ENCODE measurements at places on chromosomes 11 and 22. TPM values are rescaled to one million over a fixed set of nuclear protein-coding genes. Genes with fewer than 3 reads are reported as not detected.
A peak's percentile ranks its signal among the peaks of the same experiment; 100 is the strongest.

DNA sequence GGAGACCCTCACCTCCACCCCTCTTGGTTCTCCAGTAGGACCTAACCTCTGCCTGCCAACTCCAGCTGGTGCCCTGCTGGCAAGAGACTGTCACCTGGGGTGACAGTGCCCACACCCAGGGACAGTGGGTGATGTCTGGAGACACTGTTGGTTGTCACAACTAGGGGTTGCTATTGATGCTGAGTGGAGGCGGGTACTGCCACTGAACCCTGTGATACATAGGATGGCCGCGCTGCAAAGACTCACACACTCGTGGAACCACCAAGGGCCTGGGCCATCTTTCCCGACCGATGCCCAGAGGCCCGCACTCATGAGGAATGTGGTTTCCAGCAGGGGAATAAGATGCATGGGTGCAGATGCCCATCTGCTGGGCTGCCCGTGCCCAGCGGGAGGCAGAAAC, 143.2 kb downstream of the SHANK2 start:
- H3K27me3 ChIP-seq = peaks cover 8% of the 10 kb centered on the region
- DNase-seq = no peak
- H3K4me1 ChIP-seq = no peaks in the 10 kb centered on the region
- H3K27ac ChIP-seq = no peak overlapping the region
- no peak overlapping the region for H3K4me3 ChIP-seq

DNA sequence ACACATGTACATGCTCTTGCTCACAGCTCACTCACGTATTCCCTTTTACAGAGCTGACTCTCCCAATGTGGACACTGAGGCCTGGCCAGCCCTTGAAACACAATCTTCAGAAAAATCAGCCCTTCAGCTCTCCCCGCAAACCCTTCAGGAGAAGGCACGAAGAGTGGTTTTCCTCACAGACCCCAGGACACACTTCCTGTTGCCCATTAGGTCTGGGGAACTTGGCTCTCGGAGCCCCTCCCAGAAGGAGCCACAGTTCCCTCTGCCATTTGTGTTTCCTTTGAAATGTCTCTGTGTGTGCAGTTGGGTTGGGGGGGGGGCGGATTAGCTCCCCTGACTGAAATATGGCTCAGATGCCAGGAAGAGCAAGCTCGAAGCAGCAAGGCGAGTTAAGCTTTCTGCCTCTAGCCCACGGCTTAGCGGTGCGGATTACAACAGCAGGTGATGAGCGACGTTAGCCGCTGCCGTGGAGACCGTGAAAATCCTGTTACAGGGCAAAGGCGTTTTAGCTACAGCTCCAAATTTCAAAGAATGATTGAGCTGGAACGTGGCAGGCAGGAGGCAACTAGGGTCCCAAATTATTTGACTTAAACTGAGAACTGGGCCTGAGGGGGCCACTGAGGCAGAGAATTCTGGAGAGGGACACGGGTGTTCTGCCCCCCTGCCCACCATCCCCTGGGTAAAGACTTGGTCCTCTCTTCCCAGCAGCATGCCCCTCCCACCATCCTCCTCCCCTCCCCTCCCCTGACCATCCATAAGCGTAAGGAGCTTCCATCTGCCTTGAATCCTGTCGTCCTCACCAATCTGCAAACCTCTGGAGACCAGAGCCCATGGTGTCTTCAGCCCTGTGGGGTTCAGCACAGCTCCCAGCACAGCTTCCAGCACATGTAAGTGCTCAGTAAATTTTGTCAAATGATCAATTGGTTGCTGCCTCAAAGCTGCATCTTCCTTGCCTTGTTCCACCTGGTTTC, 598.6 kb downstream of the BUD13 start:
- H3K4me3 ChIP-seq = no peak overlapping the region
- no peak overlapping the region for H3K27ac ChIP-seq
- no peaks in the 10 kb centered on the region for H3K27me3 ChIP-seq
- no peaks in the 10 kb centered on the region for H3K36me3 ChIP-seq
- H3K4me1 ChIP-seq = no peaks in the 10 kb centered on the region

- H3K4me3 ChIP-seq = no peak overlapping the region
- no peaks in the 10 kb centered on the region for H3K27me3 ChIP-seq
- H3K4me1 ChIP-seq = no peaks in the 10 kb centered on the region
- no peak overlapping the region for H3K27ac ChIP-seq
- H3K36me3 ChIP-seq = no peaks in the 10 kb centered on the region
These were observed 151.7 kb downstream of the CEP164 start for GRCh38 chr11:117479372-117479771.

GRCh38 chr11:112745973-112746372, 215.2 kb upstream of the NCAM1 start:
- DNase-seq = no peak
- no peaks in the 10 kb centered on the region for H3K36me3 ChIP-seq
- no peak overlapping the region for H3K27ac ChIP-seq

GRCh38 chr11:87213444-87213843, 175.7 kb downstream of the TMEM135 start:
- H3K4me3 ChIP-seq = no peak overlapping the region
- no peaks in the 10 kb centered on the region for H3K27me3 ChIP-seq

- peak; percentile 96 for DNase-seq
- H3K4me3 ChIP-seq = peak overlapping the region; percentile 31
These were observed 46.7 kb upstream of the PARVG start for GRCh38 chr22:44133901-44134571.

DNA sequence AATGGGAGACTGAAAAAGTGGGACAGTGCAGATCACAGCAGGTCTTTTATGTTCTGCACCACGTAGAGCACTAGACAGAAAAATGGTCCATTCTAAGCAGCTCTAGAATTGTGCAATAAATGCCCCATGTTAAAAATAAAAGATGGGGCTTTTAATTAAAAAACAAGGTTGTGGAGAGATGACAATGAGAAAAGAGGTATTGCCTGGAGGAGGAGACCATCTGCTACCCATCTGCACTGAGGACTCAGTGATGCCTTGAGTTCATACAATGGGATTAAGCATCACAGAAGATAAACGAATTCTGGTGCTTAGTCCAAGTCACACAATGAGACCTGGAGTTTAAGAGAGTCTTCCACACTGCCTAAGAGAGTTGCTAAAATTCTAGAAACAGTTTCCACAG, 73.6 kb downstream of the PAK1 start:
- H3K36me3 ChIP-seq = no peaks in the 10 kb centered on the region
- H3K4me1 ChIP-seq = no peaks in the 10 kb centered on the region
- H3K4me3 ChIP-seq = no peak overlapping the region
- no peak overlapping the region for H3K27ac ChIP-seq
- H3K27me3 ChIP-seq = no peaks in the 10 kb centered on the region

DNA sequence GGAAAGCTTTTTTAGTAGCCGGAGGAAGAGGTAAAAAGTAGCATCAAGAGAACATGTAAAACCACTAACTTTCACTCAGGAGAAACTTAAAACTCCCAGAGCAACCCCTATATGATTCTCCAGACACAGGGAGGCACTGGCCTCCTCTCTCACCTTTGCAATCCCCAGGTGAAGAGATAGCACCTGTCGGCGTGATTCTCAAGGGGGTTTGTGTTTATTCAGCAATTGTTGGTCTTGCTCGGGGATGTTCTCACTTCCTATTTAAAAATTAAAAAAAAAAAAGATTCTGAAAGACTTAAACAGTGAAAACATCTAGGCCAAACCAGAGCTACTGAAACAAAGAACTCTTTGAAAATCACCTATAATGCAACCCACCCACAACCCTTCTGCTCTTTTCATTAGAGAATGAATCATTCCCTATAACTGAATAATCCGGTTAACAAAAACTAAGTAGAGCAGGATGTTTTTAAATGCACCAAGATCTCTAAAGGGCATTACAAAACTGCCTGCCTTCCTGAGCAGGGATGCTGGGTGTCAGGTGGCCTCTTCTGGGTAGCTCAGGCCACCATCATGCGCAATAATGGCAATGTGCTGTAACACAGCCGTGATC, 24.9 kb downstream of the DHCR7 start:
- H3K4me3 ChIP-seq = no peak overlapping the region
- no peak overlapping the region for H3K27ac ChIP-seq
- H3K36me3 ChIP-seq = no peaks in the 10 kb centered on the region
- no peak for DNase-seq
- no peaks in the 10 kb centered on the region for H3K4me1 ChIP-seq

GRCh38 chr11:120565466-120566155, 54.1 kb downstream of the GRIK4 start:
- peaks cover 15% of the 10 kb centered on the region for H3K27me3 ChIP-seq
- H3K36me3 ChIP-seq = no peaks in the 10 kb centered on the region
- peak overlapping the region; percentile 50 for H3K4me3 ChIP-seq

DNA sequence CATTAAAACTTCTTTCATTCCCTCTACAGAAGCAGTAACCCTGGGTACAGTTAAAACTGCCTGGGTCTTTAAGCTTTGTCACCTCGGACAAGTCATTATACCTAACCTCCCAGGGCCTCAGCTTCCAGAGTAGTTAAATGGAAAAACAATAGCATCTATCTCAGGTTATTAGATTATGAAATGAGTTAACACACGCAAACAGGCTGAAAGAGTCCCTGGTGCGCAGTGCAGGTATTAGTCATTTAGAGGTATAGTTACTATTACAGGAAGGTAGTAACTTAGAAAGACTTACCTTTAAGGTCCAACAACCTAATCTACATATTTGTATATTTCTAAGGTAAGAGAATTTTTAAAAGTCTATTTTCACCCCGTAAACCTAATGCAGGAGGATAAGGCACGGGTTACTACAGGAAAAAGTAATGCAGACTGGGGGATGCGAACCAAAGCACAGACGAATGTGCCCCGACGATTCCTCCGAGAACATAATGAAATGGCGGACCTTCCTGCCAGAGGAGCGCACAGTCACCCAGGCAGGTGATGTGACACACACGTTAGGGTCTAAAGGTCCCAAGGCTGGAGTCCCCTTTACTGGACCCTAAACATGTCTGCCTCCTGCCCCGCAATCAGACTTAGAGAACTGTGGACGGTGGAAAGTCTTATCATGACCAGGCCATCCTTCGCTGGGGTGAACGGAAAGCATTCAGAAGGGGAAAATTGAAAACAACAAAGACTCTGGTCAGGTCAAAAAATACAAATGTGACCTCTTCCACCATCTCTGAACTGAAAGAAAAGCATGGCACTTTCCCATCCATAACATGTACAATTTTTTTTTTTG, 1.3 kb downstream of the NAP1L4 start:
- peak overlapping the region; percentile 59 for H3K27ac ChIP-seq
- H3K4me1 ChIP-seq = peaks cover 33% of the 10 kb centered on the region
- DNase-seq = no peak

- H3K4me1 ChIP-seq = no peaks in the 10 kb centered on the region
- H3K27ac ChIP-seq = no peak overlapping the region
- H3K27me3 ChIP-seq = no peaks in the 10 kb centered on the region
- no peaks in the 10 kb centered on the region for H3K36me3 ChIP-seq
These were observed 17.1 kb downstream of the YPEL1 start for GRCh38 chr22:21718499-21718898.

- H3K4me3 ChIP-seq = peak overlapping the region; percentile 98
- DNase-seq = peak; percentile 73
- peak overlapping the region; percentile 67 for H3K27ac ChIP-seq
- no peaks in the 10 kb centered on the region for H3K27me3 ChIP-seq
These were observed 1.8 kb downstream of the AHNAK start for GRCh38 chr11:62544581-62545436.

DNA sequence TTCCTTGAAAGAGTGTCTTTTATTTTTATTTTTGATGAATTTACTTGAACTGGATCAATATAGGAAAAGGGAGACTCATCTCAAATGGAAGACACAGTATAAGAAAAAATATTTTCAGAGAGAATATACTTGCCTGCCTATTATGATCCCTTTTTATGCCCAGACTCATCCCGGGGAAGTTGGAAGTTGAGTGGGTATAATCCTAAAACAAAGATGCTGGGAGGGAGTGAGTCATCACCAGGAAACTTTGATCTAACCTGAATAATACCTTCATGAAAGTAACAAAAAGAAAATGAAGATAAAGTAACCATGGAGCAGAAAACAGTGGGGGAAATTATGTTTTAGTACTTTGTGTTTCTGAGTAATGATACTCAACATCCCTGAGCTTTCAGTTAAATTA, 1514.0 kb downstream of the FAM181B start:
- no peaks in the 10 kb centered on the region for H3K36me3 ChIP-seq
- no peaks in the 10 kb centered on the region for H3K27me3 ChIP-seq
- no peak for DNase-seq
- no peak overlapping the region for H3K4me3 ChIP-seq
- no peak overlapping the region for H3K27ac ChIP-seq
- no peaks in the 10 kb centered on the region for H3K4me1 ChIP-seq

- H3K27me3 ChIP-seq = no peaks in the 10 kb centered on the region
- no peak overlapping the region for H3K4me3 ChIP-seq
- H3K27ac ChIP-seq = no peak overlapping the region
- DNase-seq = peak; percentile 18
- H3K4me1 ChIP-seq = peaks cover 5% of the 10 kb centered on the region
These were observed 82.6 kb downstream of the LRRC32 start for GRCh38 chr11:76587820-76588454.

DNA sequence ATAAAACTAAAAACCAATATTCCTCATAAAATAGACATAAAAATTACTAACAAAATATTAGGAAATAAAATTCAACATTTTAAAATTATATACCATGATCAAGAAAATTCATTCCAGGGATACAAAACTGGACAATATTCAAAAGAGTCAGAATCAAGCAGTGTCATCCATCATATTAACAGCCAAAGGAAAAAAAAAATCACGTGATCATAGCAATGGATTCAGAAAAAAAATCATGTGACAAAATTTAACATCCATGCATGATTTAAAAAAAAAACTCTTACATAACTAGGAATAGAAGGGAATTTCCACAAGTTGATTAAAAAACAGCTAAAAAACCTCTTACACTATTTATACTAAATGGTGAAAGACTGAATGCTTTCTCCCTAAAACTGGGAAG, 95.3 kb upstream of the USP47 start:
- H3K4me3 ChIP-seq = no peak overlapping the region
- H3K27me3 ChIP-seq = peaks cover 2% of the 10 kb centered on the region
- no peak overlapping the region for H3K27ac ChIP-seq
- no peak for DNase-seq
- peaks cover 12% of the 10 kb centered on the region for H3K4me1 ChIP-seq
- H3K36me3 ChIP-seq = no peaks in the 10 kb centered on the region

- DNase-seq = no peak
- H3K4me1 ChIP-seq = no peaks in the 10 kb centered on the region
- H3K27ac ChIP-seq = no peak overlapping the region
- no peaks in the 10 kb centered on the region for H3K36me3 ChIP-seq
These were observed 132.1 kb upstream of the BLID start for GRCh38 chr11:122248131-122248530.

The SAA4 gene
- total RNA-seq = not detected

The ACCS gene
- total RNA-seq = 21.0 TPM

The MMP11 gene
- total RNA-seq = 23.5 TPM

The THY1 gene
- 308 TPM for total RNA-seq

The SYT13 gene
- under 0.01 TPM for total RNA-seq

The RPUSD4 gene
- total RNA-seq = 36.8 TPM

The OR11H1 gene
- total RNA-seq = not detected
